ENCODE measurements at places on chromosomes 13 and 19.

DNA sequence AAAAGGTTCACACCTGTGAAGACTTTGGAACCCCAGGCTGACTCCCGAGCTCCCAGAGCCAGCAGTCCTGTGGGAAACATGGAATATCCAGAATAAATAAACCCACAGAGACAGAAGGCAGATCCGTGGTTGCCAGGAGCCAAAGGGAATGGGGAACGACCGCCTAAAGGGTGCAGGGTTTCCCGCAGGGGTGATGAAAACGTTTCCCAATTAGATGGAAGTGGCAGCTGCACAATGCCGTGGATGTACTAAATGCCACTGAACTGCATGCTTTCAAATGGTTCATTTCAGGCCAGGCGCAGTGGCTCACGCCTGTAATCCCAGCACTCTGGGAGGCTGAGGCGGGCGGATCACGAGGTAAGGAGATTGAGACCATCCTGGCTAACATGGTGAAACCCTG, 23.4 kb upstream of the DPRX start:
- no peak for DNase-seq

DNA sequence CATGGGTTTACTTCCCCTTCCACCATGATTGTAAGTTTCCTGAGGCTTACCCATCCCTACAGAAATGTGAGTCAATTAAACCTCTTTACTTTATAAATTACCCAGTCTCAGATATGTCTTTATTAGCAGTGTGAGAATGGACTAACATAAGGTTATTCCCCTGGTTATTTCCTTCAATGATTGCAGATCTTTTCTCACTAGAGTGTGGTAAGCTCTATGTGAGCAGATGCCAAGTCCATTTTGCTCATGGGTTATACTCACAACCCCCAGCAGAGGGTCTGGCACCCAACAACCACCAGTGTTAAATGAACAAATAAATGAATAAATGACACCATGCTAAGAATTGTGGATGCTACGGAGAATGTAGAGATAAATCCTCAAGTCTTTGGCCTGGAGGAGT, 472.8 kb downstream of the LIG4 start:
- DNase-seq: no peak

DNA sequence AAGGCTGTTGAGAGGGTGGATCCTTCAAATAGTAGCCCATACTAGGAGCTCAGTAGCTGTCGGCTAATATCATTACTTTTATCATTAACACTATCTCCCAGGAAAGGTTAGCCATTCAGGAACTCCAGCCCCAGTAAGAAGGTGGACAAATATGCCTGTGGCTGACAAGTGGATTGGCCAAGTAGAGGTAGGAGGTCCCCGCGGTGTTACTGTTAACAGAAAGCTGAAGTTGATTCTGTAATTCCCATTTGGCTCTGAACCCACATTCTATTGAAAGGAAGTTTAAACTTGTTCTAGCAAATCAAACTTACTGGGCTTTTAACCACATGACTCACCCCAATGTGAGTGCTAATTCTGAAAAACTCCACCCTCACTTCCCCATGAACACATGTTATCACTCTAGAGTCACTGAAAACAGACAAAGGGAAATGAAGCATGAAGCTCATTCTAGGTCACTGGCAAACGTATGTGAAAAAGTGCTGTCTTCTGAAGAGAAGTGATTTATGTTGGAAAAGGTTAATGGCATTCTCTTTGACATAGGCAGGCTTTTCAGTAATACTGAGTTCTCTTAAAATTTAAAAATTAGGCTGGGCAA, 273.5 kb downstream of the FGF14 start:
- DNase-seq: peak; percentile 5

DNA sequence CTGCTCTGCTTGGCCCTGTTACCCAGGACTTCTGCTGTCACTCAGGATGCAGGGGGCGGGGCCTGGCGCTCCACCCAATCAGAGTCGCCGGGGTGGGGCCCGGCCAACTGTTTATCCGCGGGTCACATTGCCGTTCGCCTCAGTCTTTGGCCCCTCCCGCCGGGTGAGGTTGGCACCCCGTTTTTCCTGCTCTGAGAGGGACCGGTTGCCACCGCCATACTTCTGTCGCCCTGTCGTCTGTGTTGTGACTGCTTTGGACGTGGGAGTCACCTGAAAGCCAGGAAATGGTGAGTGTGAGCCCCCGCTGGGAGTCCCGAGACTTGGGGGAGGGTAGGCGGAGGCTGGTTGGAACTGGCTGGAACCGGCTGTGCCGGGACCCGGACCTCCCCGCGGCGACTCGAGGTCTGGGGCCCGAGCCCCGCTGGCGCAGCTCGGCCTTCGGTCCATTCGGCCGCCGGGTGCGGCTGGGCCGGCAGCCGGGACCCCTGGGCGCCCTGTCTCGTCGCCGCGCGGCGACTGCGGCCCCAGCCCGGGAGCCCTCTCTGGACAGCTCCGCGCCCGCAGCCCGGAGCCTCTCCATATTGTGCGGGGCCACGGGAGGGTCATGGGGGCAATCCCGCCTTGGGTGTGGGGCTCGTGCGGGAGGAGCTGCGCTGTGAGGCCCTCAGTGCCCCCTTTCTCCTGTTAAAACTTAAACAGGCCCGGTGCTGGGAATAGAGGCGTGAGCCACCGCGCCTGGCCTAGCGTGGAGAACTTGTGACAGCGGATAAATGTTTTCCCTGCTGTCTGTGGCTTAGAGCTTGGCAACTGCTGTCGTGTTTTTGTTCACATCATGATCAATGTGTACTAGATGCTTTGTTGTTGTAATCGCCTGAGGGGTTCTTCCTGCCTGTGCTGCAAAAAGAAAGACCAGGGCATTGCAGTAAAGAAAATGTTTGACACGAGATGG, at the start of gene ZNF844:
Gene ZNF844, plus strand, starts transcription at position 142 of the 949 bp plus-strand sequence. Its CDS starts 143 bp downstream, at position 285.
- peak; percentile 35 for DNase-seq

- DNase-seq: no peak
Observed at GRCh38 chr19:46124638-46125115, at the start of gene IGFL3. IGFL3 (minus strand) TSS chr19:46124688; CDS start chr19:46124649, 39 bp downstream.

- DNase-seq: no peak
Observed at GRCh38 chr13:98199480-98199879, 22.4 kb upstream of the RNF113B start.

DNA sequence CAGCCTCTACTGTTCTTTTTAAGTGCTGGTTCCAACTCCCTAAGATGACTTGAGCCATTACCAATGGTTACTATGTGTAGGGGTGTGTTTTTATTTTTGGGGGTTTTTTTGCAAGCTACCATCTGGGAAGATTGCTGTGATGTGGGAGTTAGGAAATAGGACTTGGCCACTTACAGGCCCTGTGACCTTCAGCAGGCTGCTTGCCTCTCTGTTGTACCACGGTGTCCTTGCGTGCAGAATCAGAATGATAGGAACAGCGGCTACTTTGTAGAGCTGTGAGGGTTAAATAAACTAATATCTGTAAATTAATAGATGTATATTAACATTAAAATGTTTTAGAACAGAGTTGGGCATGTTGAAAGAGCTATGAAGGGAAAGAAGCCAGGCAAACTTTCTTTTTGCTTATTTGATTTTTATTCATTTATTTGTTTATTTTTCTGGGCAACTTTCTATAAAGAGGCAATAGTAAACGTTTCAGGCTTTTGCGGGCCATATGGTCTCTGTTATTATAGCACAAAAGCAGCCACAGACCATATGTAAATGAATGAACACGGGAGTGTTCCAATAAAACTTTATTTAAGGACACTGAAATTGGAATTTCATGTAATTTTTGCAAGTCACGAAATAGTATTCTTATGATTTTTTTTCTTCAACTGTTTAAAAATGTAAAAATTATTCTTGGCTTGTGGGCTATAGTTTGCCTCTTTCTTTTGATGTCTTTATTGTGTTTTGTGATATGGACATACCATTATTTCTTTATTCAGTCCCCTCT, 26.4 kb upstream of the EHD2 start:
- no peak for DNase-seq

DNA sequence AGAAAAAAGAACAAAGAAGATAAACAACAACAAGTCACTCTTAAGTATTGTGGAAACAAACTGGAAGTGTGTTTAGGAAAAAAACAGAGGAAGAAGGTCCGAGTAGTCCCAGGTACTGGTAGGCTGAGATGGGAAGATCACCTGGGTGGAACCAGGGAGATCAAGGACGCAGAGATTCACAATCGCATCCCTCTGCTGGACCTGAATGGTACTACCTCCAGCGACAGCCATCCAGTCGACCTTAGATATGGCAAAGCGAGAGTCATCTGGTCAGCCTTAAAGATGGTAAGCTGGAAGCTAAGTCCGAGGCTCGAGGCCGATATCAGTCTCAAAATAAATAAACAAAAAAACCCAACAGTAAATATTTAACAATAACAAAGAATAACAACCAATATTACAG, 44.9 kb upstream of the ZNF91 start:
- no peak for DNase-seq

DNA sequence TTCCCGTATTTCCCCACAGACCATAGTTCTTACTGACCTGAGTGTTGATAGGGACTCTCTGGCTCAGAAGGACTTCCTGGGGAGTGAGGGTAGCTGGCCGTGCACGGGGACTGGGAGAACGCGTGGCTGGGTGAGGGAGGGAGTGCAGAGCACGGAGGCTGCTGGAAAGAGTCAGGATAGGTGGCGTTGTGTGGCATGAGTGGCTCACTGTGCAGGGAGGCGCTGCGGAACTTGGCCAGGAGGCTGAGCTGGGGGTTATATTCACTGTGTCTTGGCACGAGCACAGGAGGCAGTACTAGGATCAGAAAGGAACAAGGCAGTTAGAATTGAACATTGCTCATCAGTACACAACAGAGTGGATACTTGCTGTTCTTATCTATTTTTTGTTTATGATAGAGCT, 47.4 kb downstream of the SMAD9 start:
- no peak for DNase-seq

DNA sequence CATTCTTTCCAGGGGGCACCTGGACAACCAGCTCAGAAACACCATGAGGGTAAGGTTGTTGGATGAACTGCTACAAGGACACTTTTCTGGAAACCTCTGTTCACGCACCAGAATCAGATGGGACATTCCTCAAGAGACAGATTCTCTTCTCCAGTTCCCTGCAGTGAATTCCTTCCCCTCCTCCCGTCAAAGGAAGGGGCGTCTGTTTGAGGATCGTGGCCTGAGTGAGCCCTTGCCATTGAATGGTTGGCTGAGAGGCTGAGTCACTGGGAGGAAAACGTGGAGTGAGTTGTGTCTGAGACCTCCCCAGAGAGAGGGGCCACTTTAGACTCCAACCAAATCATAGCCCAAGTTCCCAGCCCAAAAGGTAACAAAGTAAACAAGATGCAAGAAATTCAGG, 79.4 kb upstream of the ZNF507 start:
- no peak for DNase-seq

GRCh38 chr13:52195401-52195837, 36.0 kb upstream of the NEK3 start:
- DNase-seq: peak; percentile 36

GRCh38 chr19:53958168-53958571, 4.6 kb upstream of the CACNG8 start:
- DNase-seq: no peak

DNA sequence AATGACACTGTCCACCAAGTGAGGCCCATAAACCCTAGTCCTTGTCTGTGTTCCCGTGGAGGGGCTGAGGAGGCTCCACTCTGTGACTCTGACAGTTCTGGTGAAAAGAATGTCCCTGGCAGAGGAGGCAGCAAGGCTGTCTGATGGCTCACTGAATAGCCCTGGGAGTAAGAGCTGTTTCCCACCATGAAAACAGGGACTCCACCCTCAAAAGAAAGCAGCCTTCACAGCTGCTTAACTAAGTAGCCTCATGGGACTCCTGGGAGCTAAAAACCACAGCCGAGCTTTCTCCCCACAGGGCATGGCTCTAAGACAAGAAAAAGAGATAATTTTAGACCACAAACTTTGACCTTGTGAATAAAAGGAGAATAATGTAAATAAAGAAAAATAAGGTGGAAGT, 135.1 kb upstream of the FRY start:
- no peak for DNase-seq

- DNase-seq: no peak
Observed at GRCh38 chr13:46717275-46717674, 79.7 kb downstream of the ESD start.

DNA sequence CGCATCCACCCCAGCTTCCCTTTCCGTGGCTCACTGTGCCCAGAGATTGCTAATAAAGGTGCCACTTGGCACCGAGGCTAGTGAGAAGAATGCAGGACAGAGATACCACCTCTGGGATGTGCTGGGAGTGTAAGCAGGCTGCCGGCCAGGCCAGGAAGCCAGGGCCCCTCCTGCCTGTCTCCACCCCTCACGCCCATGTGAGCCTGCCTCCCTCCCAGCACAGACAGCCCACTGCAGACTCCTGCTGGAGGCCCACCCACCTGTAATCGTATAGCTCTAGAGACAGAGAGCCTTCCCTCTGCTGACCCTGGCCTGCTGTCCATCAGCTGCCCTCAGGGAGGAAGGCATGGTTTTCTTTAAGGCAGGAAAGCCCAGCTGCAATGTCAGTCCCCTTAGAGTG, 13.9 kb downstream of the VSTM2B start:
- no peak for DNase-seq

DNA sequence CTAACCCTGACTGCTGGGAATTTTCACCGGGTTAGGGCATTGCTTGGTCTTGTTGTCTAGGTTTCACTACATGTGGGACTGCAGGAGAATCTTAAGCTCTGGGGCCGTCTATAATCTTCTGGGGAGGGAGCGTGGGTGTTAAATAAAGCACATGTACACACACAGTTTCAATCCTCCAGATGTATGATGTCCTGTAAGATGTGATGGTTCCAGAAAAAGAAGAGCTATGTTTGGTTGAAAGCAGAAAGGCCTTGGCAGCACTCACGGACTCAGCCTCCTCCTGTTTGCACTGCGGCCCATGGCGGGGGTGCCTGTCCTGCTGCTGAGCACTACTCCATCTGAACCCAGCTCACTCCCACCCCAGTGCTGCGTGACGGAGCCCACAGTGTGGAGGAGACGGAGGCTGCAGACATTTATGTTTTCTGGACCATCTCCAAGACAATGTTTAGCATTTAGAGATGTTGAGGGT, 343.5 kb downstream of the TEX29 start:
- no peak for DNase-seq

DNA sequence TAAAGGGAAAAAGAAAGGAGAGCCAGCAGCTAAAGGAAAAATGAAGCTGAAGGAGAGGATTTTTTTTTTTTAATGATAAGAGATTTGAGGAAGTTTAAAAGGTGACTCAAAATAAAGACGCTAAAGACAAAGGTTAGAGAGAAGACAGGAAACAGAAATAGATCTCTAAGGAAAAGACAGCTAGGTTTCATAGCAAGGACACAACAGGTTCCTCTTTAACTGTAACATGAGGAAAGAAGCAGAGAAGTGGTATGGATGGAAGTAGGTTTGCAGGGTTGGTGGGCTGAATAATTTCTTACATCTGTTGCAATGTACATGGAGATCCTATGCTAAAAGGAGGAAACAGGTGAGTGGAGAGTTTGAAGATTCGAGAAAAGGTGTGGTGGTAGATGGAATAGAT, 107.5 kb downstream of the MYCBP2 start:
- no peak for DNase-seq

DNA sequence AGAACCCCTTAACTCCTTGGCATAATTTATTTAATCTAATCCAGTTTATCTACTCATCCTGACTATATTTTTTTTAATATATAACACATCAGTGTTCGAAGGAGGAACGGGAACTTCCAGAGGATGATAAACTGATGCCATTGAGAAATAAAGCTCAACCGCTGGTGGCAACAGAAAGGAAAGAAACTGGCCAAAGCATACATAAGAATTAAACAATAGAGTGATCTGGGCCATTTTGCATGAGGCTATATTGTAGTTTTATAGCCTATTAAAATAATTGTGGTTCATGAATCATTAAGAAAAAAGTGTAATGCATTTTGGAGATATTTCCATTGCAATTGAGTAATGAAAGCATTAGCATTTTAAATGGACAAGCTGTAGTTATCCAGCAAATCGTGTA, 94.2 kb downstream of the FRY start:
- DNase-seq: peak; percentile 12
